ENCODE measurements at places on chromosomes 7 and 10.

DNA sequence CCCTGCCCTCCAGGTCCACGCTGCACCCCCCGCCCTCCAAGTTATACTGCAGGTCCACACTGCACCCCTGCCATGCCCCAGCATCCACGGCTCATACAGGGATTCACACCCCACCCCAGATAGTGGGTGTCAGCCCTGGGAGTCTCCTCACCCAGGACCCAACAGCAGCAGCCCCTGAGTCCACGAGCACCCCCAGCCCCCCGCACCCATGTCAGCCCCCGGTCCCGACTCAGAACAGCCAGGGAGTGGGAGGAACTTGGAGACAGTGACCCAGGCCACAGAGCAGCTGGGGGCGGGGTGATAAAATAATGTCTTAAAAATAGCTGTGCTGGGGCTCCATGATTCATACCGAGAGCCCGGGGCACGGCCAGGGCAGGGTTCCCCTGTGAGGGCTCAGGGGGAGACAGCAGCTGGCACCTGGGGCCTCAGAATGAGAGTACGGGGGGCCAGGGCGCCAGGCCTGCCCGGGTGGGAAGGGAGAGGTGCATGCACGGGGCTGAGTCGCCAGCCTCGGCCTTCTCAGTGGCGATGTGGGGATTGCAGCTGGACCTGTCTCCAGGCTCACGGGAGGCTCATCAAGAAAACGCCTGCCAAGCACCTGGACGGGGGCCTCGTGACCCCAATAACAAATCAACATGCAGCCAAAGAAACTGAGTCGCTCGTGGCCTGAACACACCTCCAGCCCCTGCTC lies 29.8 kb downstream of the ADAP1 start:
- DNase-seq: peak; percentile 38

GRCh38 chr10:127993056-127993690 lies 86.3 kb downstream of the PTPRE start:
- no peak for DNase-seq

DNA sequence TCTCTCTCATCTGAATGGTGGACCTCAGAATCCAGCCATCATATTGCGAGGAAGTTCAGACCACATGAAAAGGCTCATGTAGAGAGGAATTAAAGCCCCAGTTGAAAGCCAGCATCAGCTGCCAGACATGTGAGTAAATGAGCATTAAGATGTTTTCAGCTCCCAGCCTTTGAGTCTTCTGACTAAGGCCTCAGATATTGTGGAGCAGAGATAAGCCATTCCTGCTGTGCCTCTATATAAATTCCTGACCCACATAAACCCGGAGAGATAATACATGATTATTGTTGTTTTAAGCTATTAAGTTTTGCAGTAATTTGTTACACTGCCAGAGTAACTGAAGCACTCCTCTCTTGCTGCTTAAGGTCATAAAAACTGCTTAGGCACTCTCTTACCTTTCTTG lies 14.6 kb downstream of the FAM149B1 start:
- DNase-seq: no peak

DNA sequence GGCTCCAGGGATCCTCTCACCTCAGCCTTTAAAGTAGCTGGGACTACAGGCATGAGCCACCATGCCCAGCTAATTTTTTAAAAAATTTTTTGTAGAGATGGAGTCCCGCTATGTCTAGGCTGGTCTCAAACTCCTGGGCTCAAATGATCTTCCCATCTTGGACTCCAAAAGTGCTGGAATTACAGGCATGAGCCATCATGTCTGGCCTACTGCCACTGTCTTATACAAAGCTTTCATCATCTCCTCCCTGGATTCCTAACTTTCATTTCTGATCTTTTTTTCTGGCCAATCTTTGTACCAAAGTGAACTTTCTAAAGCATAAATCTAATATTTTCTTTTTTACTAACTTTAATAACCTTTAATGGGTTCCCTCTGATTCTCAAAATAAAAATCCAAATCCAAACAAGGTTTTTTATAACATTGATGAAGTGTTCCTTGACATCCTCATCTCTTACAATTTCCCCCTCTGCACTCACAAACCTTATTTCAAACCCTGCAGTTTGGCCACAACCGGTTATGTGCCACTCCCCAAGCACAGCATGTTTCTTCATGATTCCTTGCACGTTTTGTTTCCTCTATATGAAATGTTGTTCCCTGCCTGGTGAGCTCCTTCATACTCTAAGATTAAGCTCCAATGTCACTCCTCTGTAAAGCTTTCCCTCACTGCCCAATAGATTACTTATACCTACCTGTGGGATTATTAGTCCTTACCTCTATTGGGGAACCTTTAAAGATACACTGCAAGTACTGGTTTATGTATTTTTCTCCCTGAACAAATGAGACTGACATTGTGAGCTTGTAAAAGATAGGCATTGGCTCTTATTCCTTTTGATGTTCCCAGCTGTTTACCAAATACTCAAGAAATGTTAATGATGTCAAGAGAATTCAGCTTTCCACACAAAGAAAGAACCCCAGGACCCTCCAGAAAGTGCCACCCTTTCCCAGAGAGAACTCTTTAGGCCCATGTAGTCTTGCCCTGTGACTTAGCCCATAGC lies 101.7 kb downstream of the HOXA1 start:
- no peak for DNase-seq

DNA sequence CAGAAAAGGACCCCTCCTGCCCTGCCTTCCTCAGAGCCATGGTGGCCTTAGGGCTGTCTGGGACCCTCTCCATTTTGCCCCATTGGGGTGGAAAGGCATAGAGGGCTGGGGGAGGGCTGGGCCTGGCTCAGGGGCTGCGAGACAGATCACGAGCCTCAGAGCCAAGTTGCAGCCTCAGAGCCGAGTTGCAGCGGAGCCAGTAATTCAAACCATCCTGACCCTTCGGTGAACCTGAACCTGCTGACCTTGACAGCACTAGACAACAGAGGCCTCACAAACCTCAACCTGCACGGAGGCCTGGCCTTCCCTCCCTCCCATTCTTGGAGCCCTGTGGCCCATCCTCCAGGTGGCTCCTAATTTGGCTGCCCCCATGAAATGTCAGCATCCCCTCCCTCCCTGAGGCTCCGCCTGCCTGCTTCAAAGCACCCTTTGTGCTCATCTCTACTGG lies 45.4 kb downstream of the PAX2 start:
- DNase-seq: no peak
